Forelimb muscle (tissue), 1 donor: ENCODE measurements at places on chromosomes 7 and 10.

DNA sequence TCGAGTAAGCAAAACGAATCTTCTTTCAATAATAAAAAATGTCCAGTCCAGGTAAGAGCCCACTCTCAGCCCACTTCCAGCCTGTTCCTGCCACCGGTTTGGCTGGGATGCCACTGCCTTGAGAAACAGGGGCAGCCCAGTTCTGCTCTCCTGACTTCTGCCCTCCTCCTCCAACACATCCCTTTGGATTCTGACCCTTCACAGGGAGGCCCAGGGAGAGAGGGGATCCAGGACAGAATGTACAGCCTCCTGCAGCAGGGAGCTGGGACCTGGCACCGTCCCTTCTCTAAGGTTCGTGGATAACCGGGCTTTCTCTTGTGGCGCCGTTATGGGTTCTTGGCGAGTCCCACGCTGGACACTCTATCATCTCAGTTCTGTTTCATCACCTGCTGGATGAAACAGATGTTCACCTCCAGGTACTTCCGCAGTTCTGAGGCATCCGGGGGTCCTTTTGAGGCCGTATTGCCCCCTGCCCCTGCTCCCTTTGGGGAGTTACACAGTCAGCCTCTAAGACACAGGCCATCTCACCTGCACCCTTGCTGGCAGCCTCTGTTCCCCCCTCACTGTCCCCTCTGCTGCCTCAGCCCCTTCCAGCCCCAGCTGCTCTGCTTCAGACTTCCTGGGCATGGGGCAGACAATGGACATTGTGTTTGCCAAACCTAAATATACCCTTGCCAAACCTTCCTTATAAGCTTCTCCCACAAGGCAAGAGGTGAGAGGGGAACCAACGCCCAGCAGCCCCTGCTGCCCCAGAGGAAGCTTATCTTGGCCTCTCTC lies 203.8 kb upstream of the ZMIZ1 start:
- no peak for DNase-seq

- DNase-seq, result no peak
These were observed 73.1 kb downstream of the LANCL2 start for GRCh38 chr7:55438085-55438756.

DNA sequence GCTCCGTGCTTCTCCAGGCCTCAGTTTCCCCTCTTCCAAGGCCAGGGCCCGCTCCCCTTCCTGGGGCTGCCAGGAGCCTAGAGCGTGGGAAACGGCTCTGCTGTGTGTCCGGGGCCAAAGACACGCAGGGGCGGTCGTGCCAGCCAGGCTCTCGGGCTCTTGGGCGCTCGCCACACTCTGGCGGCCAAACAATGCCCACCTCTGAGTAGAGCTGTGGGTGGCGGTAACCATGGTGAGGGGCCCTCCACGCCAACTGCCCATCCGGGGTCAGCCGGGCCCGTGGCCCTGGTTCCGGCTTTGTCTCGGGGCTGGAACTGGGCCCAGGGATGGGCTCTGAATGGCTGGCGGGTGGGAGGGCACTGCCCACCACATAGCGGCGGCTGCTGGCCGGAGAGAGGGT lies 16.0 kb downstream of the GRIFIN start:
- no peak for DNase-seq

DNA sequence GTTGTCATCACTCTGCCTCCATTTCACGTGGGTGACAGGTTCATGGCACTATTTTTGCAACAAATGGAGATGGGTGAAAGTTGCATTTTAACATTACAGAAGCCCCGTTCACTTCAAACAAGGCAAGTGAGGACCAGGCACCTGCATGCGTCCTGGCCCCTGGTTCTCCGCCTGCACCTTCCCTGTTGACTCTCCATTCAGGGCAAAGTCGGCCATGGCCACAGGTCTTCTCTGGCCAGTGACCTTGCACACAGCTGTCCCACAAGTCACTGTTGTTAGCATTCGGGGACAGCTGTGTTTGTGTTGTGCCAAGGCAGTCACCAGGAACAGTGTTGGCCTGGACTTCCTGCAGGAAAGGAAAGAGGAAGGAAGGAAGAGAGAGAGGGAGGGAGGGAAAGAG lies 554.9 kb downstream of the TCERG1L start:
- no peak for DNase-seq

GRCh38 chr7:65953890-65954450 lies 28.0 kb downstream of the GUSB start:
- DNase-seq, result no peak

DNA sequence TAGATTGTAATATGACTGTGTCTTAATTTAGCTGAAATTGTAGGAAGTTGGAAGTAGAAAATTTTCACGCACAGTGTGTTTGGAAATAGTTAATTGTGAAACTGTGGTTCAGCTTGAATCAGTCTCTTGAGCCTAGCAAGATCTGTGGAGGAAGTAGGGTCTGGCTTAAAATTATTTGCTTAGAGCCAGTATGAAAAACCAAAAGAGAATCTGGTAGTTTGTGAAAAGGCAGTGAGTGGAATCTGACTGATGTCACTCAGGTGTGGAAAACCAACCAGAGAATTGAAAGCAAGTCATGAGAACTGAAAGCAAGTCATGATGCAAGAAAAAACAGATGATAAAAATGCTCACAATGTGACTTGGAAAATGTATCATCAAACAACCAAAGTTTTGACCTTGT lies 11.5 kb downstream of the LIPJ start:
- DNase-seq, result no peak

DNA sequence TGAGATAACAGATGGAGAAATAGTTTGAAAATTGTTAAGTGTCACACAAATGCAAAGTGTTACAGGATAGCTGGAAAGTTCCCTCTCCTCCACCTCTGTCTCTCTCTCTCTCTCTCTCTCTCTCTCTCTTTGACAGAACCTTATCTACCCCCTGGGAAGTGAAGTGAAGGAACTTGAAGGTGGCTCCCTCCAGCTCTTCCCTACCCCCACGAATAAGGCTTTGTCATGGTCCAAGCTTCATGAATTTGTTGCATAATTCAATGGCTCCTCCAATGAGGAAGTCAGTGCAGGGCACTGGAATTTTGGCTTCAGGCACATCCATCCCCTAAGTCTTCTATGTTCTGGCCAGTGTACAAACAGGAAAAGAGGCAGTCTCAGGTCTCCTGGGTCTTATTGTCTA lies 66.4 kb downstream of the CDHR3 start:
- no peak for DNase-seq

DNA sequence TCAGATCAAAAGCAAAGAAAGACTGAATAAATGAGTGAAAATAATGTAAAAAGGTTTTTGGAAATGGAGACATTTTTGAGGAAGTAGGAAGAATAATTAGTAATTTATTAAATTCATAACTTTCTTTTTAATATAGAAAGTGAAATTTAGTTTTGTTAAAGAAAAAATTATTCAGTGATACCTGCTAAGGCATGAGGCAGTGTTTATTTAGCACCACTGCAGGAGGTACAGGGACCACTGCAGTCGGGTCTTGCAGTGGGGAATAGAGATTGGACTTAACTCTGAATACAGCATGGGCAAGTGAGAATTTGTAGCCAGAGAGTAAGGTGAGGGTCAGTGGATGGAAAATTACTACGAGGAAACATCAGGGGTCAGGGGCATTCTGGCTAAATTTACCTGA lies 39.9 kb downstream of the TPST1 start:
- DNase-seq, result no peak

- DNase-seq, result no peak
These were observed 51.4 kb upstream of the PFKFB3 start for GRCh38 chr10:6151087-6151977.

GRCh38 chr10:91210435-91210834 lies 10.0 kb upstream of the PCGF5 start:
- no peak for DNase-seq

DNA sequence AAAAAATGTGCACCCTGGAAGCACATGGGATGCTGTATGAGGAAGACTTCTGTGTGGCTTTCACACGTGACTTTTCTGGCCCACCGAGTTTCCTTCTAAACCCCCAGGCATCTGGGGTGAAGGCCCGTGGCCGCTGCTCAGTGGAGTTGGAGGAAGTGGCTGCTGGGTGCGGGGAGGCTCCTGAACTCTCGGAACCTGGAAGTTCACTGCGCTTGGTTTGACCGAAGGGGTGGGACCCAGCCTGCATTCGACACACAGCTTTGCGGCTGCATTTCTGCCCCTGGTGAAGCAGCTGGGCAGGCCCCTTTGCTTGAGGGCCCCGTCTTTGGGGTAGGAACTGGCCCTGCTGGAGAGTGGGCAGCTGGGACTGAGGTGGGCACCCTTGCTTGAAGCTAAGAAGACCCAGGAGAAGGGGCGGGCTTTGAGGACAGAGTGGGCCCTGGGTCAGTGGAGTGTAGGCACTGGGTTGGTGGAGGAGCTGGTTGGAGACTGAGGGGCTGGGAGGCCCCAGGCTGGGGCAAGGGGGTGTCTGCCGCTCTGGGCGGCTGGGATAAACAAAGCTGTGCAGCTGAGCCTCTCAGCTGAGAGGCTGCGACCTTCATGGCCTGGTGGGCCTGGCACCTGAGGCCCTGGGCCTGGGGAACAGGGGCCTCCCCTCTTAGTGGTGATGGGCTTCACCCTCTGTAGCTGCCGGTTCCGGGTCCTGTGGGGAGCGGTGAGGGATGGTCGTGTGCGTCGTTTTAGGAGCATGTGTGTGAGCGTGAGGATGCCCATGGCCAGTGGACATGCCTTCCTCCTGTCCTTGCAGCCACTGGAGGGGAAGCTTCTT lies 78.0 kb downstream of the INPP5A start:
- no peak for DNase-seq

- peak; percentile 60 for DNase-seq
These were observed 350.1 kb upstream of the MKI67 start for GRCh38 chr10:128476368-128476725.

- DNase-seq, result no peak
These were observed 31.8 kb downstream of the GSTO2 start for GRCh38 chr10:104300736-104301292.

DNA sequence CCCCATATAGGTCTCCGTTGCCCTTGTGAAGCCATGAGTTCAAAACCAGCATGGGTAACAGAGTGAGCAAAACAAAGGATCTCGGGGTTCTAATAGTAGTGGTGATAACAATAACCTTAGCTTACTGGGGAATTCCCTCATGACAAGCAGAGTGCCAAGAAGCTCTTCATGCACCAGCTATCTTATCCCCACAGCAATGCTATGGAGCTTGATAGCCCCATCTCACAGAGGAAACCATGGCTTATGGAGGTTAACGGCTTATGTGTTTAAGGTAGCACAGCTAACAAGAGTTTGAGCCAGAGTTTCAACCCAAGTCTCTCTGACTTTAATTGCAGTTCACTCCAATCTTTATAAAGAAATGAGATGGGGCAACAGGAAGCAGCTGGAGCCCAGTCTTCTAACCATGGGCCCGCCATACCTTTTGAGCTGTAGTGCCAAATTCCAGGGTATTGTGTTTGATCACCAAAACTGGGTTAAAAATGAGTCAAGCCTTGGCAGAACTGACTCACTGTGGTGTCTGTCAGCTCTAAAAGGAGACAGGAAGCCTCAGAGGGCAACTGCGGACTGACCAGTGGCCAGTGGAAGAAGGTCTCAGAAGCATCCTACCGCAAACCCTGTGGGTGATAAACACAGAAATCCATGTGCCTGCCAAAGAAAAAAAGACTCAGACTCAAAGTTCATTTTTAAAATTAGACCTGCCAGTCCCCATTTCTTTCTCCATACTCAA lies 16.5 kb upstream of the PLAU start:
- DNase-seq, result no peak

GRCh38 chr7:106640368-106641141 lies 20.4 kb downstream of the CCDC71L start:
- DNase-seq, result no peak

DNA sequence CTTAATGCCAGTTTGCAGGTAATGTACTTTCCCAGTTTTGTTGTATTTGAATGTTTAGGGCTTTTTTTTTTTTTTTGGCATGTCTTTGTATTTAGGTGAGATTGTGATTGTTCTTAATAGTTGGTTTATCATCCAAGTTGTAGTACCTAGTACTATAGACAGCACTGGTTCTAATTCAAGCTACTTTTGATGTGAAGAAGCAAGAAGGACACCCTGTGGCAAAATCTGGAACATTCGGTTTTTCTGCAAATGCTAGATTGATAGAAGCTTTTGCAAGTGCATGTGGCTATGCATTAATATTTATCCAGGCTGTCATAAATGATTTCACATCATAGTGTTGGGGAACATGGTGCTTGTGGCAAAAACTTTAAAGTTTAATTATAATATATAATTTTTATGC lies 248.9 kb downstream of the FOXP2 start:
- DNase-seq, result peak; percentile 9

DNA sequence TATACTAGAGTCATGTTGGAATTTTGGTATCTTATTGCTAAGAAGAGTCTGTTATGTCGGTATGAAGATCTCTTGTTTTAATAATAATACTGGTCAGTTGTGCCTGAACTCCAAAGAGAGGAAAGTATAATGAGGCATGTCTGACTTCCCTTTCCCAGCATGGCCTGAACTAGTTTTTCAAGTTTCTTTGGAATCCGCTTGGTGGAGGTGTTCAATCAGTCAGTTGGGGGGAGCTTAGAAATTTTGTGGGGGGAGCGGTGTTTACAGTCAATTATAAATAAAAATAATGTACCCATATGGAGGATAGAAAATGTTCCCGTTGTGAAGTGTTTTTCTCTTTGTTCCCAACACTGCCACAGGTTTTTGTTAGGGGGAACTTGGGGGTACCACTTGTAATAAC lies 1.5 kb upstream of the TRDMT1 start:
- no peak for DNase-seq

GRCh38 chr7:66768865-66769832 lies 28.6 kb downstream of the RABGEF1 start:
- no peak for DNase-seq

DNA sequence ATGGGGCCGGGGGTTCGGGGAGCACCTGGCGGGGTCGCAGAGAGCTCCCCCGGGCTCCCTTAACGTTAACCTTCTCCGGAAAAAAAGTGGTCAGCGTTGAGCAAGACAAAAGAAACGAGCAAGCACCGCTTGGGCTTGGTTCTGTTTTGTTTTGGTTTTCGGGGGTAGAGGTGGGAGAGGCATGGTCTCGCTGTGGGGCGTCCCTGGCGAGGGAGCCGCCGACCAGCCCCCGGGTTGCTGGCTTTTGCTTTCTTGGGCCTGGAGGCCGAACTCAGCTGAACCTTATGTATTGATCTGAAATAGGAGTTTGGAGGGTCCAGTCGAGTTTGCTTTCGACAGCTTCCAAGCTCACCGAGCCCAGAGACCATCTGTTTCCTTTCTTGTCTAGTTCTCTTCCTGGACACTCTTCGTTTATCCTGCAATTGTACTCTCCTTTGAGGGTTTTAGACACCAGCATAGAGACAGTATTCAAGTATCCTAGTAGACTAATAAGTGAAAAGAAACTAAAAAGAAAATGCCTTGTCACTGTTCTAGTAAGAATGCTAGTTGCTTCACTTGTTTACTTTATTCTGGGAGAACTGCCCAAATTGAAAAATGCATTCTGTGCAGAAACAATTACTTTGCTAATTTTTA lies 980 bp downstream of the FHIP2A start:
- DNase-seq, result no peak

DNA sequence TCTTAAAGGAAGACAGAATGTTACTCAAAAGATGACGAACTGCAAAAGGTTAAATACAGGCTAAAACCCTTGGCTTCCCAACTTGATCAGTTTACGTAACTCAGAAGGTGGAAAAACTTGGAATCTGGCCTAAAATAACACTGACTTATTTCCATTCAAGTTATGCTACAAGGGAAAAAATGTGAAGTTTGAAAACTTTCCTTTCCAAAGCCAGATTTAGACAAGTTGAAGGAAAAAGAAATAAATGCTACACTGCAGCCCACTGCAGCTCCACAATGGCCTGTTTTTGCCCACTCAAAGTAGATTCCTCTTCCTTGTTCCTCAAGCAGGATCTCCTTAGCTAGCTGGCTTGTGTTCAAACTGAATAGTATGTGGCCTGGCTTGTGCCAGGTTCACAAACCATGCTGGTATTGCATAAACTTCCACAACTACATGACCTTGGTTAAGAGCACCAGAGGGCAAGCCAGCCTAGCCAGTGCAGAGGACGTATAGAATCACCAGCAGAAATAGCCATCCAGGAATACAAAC lies 166.2 kb downstream of the CPEB3 start:
- peak; percentile 65 for DNase-seq
